Stimulated activated CD4-positive, alpha-beta T cell treated with anti-CD3 and anti-CD28 coated beads, TNF-alpha, amount 100 ng/mL, for 1 hour (primary cell): ENCODE measurements at places on chromosomes 5 and 9.

DNA sequence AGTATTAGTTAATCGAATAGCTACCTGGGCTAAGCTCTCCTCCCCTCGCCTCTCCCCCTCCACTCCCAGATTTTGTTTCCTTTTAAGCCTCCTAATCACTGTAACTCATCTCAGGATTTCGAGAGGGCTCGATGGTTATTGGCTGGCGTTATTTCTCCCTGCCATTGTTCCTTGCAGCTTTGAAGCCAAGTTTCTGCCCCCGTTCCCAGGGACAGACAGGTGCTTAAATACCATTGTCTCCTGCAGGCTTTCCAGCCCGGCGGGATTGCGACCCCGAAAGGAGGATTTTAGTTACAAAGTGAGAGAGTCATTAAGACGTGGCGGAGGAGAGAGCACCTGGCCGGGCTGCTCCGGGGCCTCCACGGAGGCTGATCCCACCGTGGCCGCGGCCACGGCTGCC lies 46.2 kb downstream of the ASS1 start:
- no peak for DNase-seq

DNA sequence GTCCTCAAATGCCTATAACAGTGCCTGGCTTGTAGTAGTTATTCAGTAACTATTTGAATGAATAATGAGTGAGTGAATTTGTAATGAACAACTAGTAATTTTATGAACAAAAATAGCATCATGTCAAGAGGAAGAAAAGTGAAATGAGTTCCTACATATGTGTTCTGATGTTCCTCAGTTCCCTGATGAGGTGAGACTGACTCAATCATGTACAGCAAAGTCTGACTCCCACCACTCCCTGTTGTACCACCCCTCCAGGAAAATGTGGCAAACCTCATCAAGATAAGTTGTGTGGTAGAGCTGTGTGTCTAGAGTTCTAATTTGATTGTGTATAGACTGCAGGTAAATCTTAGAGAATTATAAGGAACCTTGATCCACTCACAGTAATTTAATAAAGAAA lies 201.6 kb downstream of the GOLPH3 start:
- DNase-seq = no peak

DNA sequence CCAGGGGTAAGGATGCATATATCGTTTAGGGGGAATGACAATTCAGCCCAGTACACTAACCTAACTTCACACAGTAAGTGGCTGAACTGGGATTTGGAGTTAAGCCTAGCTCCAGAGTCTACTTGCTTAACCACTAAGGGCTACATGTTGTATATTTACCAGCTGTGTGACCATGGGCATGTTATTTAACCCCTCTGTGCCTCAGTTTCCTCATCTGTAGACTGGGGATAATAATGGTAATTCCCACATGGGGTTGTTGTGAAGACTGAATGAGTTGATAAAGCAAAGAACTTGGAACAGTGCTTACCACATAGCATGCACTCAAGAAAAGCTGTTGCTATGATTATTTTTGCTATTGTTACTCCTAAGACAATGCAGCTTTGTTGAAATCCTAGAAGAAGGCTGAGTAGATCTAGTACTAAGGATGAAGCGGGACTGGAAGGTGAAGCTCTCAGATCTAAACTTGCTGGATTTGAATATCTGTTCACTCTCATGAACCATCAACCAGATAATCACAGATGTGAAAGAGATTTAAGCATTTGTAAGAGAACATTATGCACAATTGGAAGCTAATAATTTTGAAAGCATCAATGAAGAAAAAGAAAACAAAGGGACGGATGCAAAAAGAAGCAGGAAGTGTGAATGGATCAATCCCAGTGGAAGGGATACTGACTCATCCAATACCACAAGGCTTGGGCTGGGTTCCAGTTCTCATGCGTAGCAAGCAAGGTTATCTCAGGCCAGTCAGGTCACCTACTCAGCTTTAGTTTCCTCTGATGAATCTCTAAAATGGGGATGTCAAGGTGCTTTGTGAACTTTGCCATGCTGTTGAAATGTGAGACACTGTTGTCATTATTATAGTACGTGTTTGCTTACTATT lies 78.5 kb upstream of the TBC1D2 start:
- no peak for DNase-seq

GRCh38 chr5:44506561-44506960 lies 117.3 kb upstream of the FGF10 start:
- no peak for DNase-seq

- no peak for DNase-seq
Observed at GRCh38 chr5:136007271-136007670, 21.5 kb upstream of the TGFBI start.

DNA sequence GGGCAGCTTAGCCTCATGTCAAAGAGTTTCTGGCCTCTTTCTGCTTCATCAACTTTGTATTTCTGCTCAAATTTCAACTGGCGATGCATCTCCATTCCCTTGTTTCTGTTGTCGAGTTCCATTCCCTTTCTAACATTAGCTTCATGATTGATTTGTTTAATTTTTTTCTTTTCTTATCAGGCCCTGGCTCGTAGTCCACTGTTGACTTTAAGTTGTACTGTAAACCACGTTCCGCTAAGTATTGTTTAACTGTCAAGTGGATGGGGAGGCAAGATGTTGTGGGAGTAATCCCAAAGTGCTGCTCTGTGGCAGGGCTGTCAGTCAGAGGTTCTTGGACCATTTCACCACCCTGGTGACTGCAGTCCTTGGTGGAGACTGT lies 309.1 kb downstream of the PSAT1 start:
- no peak for DNase-seq

DNA sequence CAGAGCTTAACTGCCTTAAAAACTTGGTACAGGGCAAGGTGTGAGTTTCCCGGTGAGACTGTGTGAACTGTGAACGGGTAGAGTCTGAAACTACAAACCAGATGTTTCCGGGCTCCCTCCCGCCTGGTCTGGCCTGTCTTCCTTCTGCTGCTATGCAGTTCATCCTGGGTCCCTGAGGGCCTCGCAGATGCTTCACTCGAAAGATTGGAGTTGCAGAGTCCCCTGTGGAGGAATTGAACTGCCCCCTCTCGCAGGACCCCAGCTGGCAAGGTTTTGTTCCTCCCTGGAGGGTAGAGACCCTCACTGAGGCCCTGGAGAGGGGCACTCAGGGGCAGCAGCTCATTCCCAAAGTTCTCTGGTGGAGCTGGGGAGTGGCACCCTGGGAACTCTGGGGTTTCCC lies 533 bp downstream of the DCANP1 start:
- DNase-seq = no peak

DNA sequence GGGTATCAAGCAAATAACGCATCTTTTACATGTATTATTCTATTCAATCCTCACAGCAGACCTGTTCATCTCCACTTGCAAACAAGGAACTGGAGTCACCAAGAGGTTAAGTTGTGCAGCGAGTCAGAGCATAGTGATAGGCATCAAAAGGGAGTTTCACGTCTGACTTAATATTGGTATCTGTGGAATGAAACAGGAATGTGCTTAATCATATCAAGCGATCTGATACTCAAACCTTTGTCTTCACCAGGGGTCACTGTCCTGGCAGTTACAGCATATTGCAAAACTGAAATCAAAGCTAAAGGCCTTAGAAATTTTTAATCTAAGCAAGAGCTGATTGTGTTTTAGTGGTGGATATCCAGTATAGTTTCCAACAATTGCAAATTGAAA lies 271.6 kb downstream of the PLK2 start:
- no peak for DNase-seq

GRCh38 chr5:54936201-54936600 lies 49.2 kb downstream of the ESM1 start:
- DNase-seq = no peak

DNA sequence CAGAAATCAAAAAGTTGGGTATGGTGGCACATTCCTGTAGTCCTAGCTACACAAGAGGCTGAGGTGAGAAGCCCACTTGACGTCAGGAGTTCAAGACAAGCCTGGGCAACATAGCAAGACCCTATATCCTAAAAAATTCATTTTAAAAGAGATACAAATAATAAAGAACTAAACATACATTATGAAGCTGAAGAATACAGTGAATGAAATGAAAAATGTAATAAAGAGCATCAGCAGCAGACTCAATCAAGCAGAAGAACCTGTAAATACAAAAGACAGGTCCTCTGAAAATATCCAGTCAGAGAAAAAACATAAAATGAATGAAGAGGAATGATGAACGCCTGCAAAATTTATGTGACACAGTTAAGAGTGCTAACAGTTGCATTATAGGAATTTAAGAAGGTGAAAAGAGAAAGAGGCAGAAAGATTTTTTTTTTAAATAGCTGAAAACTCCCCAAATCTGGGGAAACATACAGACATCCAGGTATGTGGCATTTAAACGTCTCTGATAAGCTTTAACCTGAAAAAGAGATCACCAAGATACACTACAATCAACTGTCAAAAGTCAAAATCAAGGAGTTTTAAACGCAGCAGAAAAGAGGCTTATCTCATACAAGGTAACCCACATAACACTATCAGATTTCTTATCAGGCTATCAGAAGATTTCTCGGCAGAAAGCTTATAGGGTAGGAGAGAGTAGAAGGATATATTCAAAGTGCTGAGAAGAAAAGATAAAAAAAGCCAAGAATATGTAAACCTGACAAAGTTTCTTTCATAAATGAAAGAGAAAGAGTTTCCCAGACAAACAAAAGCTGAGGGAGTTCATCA lies 57.6 kb downstream of the PRRC1 start:
- DNase-seq = no peak

- DNase-seq = no peak
Observed at GRCh38 chr5:125576822-125577221, 830.4 kb upstream of the ZNF608 start.

- no peak for DNase-seq
Observed at GRCh38 chr5:120550358-120550757, 86.3 kb downstream of the PRR16 start.

GRCh38 chr5:7018198-7018597 lies 305.0 kb downstream of the TENT4A start:
- DNase-seq = no peak

DNA sequence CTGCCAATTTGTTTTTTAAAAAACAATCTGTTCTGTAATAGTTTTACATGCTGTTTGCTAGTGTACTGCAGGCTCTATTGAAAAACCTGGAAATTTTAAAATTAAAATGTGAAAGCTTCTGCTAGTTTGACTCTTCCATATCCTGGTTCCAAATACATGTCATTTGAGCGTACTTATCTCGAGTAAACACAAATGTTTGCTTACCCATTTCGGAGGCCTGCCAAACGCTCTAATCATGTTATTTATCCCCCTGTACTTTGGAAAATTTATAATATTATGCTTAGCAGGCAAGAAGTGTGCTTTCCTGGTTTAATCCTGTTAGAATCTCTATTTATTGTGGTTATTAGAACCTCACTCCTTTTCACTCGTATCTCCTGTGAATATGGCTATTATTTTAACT lies 476.8 kb upstream of the CYLC2 start:
- no peak for DNase-seq

GRCh38 chr9:20208226-20208625 lies 414.1 kb downstream of the MLLT3 start:
- no peak for DNase-seq
